Renal cortex interstitium (tissue), 15 donors: ENCODE measurements at places on chromosomes 16 and 17. TPM values are rescaled to one million over a fixed set of nuclear protein-coding genes. Genes with fewer than 3 reads are reported as not detected.

The VPS35L gene
- polyA plus RNA-seq: 63.9 TPM

The CENPX gene
- 47.2 TPM for polyA plus RNA-seq

DNA sequence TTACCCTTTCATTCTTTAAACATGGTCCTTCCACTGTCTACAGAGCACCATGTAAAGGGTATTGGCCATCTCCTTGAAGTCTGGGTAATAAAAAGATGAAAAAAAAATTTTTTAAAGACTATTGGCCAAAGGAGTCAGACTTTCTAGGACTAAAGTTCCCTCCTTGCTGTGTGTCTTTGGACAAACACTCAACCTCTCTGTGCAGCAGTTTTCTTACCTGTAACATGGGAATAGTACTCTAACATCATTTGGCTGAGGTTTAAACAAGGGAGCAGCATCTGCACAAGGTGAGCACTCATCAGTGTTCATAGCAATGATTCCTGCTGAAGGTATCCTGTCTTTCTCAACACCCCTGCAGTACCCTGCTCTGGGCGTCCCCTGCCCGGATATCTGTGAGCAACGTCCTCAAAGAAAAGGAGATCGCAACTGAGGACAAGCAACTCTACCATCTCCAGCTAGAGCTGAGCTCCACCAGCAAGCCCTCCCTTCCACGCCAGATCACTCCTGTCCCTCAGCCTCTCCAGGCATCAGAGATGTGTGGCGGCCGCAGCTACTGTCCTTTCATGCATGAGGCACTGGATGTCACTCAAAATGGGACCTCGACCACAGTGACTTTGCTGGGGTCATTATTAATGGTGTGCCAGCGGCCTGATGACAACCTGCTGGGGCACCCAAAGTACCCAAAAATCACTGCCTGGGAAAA, 29.5 kb upstream of the RPH3AL start:
- no peak for DNase-seq

DNA sequence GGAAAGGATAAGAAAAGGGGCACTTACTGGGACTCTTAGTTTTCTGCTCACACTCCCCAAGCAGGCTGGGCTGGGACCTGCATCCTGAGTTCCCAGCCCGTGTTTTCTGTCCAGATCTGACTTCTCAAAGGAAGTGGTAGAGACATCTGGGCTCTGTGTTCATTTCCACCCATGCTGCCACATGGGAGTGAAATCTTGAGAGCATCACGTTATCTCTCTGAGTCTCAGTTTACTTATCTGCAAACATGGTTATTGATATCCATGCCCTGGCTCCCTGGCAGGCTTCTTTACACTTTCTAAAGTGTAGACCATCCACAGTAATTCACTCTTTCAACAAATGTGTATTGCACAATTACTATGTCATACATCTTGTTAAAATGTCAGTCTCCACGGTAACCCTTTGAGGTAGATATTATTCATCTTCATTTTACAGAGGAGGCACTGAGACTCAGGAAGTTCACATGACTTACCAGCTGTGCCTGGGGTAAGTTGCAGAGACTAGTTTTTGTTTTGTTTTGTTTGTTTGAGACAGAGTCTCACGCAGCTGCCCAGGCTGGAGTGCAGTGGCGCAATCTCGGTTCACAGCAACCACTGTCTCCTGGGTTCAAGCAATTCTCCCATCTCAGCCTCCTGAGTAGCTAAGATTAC, 3.4 kb downstream of the ZNF688 start:
- DNase-seq: no peak

The CCL18 gene
- not detected for polyA plus RNA-seq

The SYNRG gene
- polyA plus RNA-seq: 44.9 TPM

GRCh38 chr16:4564661-4565267, 8.6 kb downstream of the C16orf96 start:
- no peak for DNase-seq

DNA sequence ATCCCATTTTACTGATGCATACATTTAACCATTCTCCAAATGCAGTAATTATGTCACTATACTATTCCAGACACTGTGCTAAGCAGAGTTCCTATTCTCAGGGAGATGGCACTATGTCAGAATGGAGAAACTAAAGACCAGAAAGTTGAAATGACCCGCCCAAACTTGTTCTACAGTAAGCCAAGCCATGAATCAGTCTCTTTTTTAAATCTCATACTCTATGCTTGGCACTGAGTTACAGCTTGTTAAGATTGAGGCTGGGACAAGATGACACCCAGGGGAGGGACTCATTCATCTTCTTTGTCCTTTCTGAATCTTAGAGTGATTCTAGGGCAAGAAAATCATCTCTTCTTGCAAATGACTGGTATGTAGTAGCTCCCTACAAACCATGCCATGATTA, 247.0 kb upstream of the CCL2 start:
- DNase-seq: no peak

The NBR1 gene
- 122 TPM for polyA plus RNA-seq

- no peak for DNase-seq
These were observed 24.8 kb downstream of the ITPRIPL2 start for GRCh38 chr16:19138601-19139000.

GRCh38 chr16:66604376-66605176, at the start of gene CMTM3:
Gene CMTM3 (plus strand): TSS chr16:66604704. CDS start chr16:66604806, 102 bp downstream.
- DNase-seq: peak; percentile 58

The TBC1D3 gene
- not detected for polyA plus RNA-seq
